ENCODE measurements at places on chromosomes 5 and 9. TPM values are rescaled to one million over a fixed set of nuclear protein-coding genes. Genes with fewer than 3 reads are reported as not detected.

DNA sequence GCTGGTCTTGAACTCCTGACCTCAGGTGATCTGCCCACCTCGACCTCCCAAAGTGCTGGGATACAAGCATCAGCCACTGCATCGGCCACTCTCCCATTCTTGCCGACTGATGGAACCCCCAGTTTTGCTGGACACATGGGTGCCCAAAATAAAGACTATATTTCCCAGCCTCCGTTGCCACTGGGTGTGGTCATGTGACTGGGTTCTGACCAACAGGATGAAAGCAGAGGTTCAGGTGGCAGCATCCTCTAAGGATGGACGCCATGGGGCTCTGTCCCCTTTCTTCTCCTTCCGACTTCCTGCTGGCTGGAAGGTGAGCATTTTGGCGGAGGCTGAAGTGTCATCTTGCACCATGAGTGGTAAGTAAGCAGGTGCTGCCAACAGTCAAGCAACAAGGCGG is 10.3 kb downstream of the PDLIM7 start:
- DNase-seq = no peak

DNA sequence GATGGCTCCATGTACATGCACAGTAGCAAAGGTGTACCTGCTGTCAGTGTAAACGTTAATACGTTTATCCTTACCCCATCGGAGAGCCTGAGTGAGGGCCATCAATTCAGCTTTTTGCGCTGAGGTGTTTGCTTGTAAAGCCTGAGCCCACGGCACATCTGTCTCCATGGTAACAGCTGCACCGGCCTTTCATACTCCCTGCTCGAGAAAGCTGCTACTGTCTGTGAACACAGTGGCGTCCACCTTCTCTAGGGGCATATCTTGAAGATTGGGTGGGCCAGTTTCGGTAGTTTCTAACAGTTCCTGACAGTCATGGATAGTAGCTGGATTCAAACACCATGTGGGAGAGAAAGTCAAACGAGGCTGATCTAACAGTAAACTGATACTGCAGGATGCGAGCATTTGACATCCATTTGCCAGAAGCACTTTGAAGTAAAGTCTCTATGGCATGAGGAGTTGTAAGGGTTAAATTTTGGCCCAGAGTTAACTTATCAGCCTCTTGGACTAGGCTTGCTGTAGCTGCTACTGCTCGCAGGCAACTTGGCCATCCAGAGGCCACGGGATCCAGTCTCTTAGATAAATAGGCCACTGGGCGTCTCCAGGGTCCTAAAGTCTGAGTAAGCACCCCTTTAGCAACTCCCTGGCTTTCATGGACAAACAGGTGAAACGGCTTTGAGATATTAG is 21.0 kb upstream of the RHOBTB3 start:
- DNase-seq = peak; percentile 92

DNA sequence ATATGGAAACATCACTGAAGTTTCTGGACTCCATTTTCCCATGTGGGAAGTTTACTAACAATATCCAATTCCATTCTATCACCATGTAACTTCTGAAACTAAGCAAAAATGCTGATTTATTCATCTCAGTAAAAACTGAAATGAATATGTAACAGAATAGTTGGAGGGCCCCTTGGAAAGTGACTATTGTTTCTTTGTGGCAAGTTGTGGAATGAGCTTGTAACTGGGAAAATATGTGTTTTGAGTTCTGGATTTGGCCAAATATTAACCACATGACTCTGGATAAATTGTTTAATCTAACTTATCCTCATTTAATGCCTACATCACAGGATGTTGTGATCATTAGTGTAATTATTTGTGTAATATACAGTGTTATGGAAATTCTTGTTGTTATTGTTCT is 619.3 kb downstream of the TLE4 start:
- no peak for DNase-seq

DNA sequence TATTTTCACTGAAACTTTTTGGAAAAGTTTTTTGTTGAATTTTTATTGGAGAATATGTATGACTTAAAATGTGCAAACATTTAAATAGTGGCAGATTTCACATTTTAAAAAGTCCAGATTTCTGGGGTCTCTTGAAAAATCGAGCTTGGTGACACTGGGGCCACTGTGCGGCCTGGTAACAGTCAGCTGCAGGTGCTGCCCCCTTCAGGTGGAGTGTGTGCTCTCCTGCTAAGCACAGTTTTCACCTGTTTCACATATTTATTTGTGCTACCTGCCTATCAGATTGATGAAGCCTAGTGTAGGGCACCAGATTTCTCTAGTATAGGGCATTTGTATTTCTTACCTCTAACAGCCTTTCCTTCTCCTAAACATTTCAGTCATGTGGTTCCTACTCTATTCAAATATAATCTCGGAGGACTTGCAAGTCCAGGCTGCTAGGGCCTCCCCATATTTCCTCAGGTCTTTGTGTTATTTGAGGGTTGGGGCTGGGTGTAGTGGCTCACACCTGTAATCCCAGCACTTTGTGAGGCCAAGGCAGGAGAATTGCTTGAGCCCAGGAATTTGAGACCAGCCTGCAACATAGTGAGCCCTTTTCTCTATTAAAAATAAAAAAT is 95.8 kb upstream of the KLF9 start:
- DNase-seq = peak; percentile 77

Gene PCDHAC2
- total RNA-seq = 11.8 TPM

Gene PLPPR1
- 2.0 TPM for total RNA-seq

DNA sequence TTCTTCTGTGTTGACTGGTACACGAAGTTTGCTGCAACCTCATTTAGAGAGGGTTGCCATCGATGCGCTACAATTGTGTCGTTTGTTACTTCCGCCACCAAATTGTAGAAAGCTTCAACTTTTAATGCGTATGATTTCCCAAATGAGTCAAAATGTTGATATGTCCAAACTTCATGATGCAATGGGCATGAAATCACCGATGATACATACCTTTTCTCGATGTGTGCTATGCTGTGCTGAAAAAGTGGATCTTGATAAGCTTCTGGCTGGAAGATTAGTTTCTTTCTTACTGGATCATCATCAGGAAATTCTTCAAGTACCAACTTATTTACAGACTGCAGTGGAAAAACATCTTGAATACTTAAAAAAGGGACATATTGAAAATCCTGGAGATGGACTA is 65.7 kb downstream of the TMEM38B start:
- DNase-seq = no peak

Gene PTGES
- 3.9 TPM for total RNA-seq
